Activated CD4-positive, alpha-beta T cell treated with anti-CD3 and anti-CD28 coated beads, Interleukin-2, amount 50 U/mL, for 48 hours (primary cell): ENCODE measurements at places on chromosomes 6 and 20.

DNA sequence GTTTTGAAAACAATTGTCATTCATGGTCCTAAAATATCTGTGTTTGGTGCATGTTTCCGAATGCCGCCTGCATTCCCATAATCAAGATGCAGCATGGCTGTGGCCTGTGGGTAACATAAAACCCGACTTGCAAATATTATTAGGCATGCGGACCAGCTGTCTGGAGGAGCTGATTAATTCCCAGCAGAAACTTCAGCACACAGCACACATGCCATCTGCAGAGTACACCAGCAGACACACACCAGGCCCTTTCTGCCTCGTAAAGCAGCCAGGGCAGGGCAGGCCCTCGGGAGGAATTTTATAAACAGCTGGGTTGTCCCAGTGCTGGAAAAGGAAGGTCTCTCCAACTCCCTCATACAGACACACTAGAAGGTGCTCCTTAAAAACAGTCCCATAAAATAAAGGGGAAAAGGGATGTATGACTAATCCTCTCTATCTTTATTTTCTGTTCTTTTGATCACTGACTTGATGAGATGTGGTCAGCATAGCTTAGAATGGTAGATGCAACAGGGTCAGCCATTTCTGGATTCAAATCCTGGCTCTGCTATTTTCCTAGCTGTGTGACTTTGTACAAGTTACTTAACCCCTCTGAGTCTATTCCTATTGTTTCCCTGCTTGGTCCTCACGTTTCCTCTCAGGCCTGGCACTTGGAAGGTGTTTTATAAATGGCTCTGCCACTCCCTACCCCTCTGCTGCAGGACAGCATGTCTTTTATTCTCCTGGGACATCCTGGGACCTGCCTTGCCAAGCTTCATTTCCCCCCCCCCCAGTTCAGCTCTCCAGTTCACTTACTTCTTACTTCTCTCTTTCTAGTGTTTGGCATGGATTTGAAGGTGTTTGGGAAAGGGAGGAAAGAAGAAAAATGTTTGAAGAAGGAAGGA, 85.9 kb upstream of the TRAF3IP2 start:
- no peak for DNase-seq

GRCh38 chr6:157281570-157281969, 41.7 kb downstream of the TMEM242 start:
- no peak for DNase-seq

DNA sequence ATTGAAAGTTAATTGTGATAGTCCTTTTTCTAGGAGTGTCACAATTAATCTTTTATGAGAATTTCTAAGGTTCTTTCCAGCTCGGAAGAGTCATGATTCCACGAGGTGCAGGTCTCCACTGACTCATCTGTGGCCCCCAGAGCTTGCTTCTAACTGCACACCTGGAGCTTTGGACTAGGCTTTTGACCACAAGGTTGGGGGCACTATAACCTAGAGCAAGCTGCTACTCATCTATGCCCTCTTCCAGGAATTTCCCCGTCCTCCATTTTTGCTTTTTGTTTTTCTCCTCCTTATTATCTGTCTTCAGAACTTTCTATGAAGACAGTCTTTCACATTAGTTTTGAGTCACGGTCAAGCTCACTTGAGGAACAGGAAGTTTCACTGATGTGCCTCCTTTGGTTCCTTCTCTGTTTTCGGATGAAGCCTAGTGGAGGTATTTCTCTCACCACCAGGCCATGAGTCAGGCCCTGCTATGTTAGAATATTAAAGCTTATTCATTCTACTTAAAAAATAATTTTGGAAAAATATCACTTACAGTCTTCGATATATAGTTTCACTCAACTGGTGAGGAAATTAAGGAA, 119.2 kb upstream of the INSM1 start:
- no peak for DNase-seq

DNA sequence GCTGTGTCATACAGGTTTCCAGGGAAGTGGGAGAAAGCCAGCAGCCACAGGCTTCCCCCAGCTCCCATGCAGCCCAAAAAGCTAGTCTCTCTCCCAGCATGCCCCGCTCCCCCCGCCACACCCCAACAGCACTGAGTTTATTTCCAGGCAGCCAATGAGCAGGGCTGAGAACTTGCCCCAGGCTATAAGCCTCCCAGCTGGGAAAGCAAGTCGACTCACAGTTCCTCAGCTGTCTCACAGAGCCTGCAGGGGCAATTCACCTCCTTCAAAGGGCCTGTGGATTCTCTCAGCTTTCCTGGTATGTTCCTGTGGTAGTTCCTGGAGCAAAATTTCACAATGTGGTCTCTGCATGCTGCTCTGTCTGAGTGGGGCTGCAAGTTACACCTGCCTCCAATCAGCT, 34.2 kb downstream of the PAX1 start:
- no peak for DNase-seq

- DNase-seq = no peak
Observed at GRCh38 chr20:59780494-59781185, 152.8 kb downstream of the SYCP2 start.

GRCh38 chr6:129849456-129849855, 11.7 kb downstream of the TMEM244 start:
- DNase-seq = no peak

DNA sequence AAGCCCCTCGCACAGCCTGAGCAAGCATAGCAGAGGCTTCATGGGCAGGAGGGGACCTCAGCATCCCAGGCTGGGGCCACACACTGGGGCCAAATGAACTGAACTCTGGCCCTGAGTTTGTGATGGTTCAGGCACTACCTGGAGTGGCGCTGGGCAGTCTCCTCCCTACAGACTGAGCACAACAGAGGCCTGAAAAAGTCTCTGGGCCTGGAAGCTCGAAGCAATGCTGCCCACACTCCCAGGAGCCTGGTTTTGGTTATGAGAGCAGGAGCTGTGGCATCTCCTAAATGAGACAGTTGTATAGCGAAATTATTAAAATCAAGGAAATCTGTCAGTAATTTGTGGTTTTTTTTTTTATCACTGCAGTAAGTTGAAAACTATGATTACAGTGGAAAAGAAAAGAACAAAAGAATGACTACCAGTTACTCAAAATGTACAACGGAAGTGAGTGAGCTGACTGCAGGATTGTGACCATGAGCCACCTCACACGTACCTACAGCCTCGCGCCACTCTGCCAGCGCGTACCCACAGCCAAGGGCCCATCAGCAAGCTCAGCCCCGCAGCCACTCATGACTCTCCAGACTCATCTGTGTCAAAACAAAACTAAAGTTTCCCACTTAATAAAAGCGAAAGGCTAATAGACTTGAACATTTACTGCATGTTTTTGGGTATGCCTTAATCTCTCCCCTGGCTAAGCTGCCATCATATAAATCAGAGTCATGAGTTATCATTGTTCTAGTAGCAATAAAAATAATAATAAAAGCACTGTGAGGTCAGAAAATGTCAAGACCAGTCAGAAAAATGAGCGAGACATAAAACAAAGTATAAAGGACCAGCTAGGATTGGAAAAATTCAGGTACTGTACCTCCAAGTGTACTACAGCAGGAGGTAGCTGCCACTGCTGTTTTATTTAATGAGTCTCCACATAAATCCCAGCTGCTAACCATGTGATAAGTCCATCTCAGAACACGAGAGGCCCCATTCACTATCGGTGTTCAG, 177.0 kb downstream of the FOXC1 start:
- DNase-seq = peak; percentile 51

DNA sequence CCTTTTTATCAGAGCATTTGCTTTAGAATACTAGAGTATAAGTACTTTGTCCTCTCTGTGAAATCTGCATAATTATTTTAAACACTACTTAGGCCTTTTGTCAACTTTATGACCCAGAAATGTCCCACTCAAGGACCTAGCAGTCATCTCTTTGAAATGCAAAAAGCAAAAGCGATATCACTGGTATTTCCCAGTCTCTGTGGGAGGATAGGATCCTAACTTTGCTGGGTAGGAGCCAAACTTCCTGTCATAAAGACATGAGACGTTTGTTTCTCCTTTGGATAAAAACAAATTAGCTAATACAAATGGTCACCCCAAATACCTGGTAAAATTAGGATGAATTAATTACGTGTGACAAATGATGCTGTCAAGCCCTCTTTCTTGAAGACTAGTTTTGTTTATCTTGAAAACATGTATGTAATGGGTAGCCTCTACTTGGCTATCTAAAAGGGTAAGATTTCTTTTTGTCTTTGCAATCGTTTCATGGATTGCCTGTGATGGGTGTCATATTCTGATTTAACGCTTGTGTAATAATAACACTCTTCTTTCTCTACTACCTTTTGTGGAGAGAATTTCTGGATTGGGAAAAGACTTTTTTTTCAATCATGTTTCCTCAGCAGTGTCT, 36.2 kb downstream of the DCDC2 start:
- DNase-seq = no peak

DNA sequence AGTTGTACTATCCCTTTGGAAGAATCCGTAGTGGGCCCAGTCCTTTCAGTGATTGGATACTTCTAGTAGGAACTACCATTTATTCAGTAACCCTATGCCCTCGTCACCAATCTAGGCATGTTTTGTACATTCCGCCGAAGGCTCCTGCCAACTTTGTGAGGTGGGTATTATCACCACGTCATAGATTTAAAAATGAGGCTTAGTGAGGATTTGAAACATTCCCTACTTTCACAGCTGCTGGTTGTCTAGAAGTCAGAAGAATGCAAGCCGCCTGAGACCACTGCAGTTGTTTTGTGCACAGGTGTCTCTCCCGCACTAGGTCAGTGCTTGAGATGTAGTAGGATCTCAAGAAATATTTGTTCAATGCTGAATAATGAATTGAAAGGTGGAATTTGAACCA, 32.6 kb downstream of the ENPP1 start:
- DNase-seq = no peak

DNA sequence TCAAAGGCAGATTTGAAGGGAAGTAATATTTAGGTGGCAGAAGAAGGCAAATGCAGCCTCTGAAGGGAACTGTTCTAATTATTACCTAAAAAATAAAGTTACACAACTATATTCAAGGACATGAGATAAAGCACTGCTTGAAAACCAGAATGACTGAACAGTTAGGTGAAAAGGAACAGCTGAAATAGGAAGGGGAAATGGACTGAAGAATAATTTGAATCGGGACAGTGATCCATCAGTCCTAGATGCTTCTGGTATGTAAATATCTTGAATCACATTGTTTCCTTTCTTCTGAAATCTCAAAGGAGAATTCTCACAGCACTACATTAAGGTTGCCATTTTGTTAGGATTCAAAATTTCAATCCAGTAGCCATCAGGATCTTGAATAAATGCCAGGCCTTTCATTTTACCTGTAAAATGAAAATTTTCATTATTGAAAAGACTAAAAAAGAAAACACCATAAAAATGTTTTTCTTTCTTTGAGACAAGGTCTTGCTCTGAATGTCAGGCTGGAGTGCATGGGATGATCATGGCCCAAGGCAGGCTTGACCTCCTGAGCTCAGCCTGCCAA, 25.9 kb downstream of the GLO1 start:
- no peak for DNase-seq

DNA sequence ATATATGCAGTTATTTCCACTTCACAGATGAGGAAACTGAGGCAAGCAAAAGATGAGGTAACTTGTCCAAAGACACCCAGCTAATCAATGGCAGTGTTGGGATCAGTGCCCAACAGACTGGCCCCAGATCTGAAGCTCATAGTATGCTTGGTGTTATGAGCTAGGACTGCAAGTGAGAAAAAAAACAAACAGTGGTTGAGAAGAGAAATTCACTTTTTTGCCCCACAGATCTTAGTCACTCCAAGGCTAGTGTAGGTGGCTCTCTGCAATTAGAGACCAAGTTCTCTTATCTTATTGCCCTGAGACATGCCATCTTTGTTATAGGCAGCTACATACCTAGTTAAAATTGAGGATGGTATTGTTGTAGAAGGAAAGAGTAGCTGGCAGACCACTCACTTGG, 16.3 kb downstream of the PLEKHG1 start:
- DNase-seq = no peak

DNA sequence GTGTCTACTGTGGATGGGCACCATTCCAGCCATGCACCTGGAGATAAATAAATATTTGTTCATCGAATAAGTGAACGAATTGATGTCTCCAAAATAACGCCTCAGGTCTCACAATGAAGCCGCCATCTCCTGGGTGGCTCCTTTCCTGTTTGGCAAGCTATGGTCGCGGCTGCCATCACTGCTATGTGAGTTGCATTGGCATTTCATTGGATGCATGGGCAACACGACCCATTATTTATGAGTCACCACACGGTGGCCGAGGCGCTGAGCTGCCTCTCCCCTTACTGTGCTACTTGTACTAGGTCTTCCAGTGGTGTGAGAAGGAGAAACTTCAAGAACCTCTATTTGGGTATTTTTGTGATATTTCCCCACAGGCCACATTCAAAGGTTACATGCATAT, 21.3 kb upstream of the PDE10A start:
- DNase-seq = no peak

DNA sequence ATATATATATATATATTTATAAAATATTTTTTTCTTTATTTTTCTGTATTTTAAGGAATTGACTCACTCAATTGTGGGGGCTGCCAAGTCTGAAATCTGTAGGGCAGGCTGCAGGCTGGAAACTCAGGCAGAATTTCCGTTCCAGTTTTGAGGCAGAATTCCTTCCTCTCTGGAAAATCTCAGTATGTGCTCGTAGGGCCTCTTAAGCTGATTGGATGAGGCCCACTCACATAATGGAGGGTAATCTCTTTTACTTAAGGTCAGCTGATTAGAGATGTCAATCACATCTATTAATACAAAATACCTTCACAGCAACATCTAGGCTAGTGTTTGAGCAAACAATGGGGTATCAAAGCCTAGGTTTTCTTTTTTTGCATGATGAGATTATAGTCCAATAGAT, 244.7 kb upstream of the RNF24 start:
- no peak for DNase-seq

DNA sequence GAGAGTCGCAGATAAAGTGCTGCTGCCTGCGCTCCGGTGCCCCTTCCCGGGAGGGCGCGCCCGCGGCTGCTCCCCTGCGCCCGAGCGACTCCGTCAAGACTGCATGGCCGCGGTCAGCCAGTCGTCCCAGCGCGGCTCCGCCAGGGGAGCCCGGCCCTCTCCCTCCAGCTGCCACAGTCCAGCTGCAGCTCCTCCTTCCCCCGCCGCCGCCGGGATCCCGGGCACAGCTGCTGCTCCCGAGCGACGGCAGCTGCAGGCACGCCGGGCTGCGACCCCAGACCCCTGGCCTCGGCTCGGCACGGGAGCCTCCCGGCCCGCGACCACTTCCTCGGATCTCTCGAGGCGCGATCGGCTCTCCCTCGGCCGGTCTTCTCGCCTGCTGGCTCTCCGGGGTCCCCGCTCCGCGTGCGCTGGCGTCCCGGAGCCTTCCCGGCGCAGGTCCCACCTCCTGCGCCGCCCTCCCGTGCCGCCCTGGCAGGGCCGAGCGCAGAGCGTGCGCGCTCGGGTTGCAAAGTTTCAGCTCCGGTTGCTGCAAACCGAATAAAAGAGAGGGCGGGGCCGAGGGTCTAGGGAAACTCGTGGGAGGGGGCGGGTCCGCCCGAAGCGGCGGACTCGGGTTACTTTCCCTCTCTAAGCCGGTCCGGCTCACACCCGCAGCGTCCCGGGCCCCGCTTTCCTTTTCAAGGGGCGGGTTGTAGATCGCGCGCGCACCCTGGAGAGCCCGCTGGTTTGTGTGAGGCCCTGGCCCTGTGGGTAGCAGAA, at the start of gene CNKSR3:
Gene CNKSR3 (minus strand): TSS at position 542 of the 762 bp plus-strand sequence. CDS start 571 bp downstream, outside the sequence.
- peak; percentile 50 for DNase-seq

DNA sequence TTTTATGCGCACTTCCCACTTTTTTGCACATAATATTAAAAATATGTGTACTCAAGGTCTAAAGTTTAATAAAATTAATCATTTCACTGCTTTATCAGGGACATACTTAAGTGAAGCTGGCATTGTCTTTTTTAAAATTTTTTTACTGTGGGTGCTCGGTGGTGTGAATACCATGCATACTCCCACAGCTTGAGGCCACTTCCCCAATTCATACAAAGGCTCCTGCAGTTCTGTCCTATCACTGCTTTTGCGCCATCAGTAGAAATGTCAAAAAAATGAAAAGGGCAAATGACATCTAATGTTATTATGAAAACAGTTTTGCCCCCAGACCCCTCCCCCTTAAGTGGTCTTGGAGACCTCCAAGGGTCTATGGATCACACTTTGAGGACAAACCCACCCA, 464.1 kb upstream of the ARID1B start:
- DNase-seq = no peak
